ENCODE measurements at places on chromosomes 13 and 19. TPM values are rescaled to one million over a fixed set of nuclear protein-coding genes. Genes with fewer than 3 reads are reported as not detected.

DNA sequence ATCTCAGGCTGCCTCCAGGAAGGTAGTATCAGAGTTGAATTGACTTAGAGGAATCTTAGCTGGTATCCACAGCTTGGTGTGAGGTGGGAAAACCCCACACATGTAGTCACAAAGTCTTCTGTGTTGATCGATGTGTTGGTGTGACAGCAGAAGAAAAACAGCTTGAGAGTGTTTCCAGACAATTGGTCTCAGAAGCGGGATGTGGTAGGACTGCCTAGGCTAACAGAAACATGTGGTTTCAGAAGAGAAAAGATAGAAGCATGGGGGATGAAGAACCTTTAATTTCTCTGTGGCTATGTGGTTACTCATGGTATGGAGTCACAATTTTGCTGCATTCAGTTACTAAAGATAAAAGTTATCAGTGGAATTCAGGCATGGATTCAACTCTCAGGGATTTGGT lies 134.7 kb upstream of the SLITRK5 start:
- DNase-seq, result no peak

The C1QTNF9 gene
- not detected for total RNA-seq

- DNase-seq, result no peak
Measured at GRCh38 chr13:109913936-109914510, 127.6 kb upstream of the IRS2 start.

The IFNL1 gene
- total RNA-seq, result not detected

The PLEKHA4 gene
- total RNA-seq, result 11.1 TPM

- no peak for DNase-seq
Measured at GRCh38 chr19:17109962-17110598, 34.5 kb downstream of the MYO9B start.

The ZNF575 gene
- not detected for total RNA-seq

DNA sequence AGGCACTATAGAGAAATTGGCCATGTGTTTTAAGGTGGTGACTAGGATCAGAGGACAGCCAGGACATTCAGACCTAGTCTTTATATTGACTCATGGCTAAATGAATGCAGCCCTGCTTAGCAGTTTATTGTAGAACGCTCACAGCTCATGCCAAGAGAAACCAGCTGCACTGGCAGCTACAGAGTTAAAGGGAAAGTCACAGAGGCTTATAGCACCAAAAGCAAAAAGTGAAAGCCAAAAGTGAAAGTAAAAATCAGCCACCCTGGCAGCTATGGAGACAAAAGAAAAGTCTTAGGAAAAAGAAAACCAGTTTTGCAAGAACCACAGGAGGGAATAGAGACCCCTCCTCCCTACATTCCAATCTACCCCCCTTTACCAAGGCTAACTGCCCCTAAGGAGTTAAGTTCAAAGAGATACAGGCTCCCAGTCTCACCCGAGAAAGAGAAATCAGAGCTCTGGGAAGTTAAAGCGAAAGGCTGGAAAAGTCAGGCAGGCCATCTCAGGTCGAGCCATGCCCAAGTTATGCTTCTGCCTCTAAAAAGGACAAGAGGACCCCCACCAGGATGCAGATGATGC lies 99.0 kb downstream of the ZNF429 start:
- no peak for DNase-seq

DNA sequence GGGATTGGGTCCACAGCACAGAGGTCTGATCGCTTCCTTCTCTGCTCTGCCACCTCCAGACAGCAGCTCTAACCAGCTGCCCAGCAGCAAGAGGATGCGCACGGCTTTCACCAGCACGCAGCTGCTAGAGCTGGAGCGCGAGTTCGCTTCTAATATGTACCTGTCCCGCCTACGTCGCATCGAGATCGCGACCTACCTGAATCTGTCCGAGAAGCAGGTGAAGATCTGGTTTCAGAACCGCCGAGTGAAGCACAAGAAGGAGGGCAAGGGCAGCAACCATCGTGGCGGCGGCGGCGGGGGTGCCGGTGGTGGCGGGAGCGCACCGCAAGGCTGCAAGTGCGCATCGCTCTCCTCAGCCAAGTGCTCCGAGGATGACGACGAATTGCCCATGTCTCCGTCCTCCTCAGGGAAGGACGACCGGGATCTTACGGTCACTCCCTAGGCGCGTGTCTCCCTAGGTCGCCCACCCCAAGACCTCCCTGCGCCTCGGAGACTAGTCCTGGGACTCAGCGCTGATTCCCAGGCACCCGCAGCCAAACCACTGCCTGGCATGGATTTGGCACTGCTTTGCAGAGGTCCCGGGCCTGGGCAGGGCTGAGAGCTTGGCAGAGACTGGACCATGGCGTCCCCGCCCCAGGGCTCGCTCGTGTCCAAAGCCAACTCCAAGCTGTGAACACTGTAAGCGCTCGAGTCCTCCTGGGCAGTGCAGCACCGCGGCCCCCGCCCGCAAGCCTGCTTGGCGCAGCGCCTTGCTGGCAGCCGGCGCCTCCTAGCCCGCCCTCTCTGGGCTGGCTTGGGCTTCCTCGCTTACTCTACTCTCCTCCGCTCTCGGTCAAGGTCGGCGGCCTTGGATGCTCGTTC lies 1.5 kb downstream of the GSX1 start:
- DNase-seq, result no peak

The PIAS4 gene
- total RNA-seq, result 38.1 TPM

Data from kidney epithelial cell (primary cell).